ENCODE measurements at places on chromosomes 7 and 10. TPM values are rescaled to one million over a fixed set of nuclear protein-coding genes. Genes with fewer than 3 reads are reported as not detected.

GRCh38 chr10:60989400-60989876 is 45.5 kb upstream of the RHOBTB1 start:
- H3K4me1 ChIP-seq, result no peaks in the 10 kb centered on the region
- no peak overlapping the region for H3K4me3 ChIP-seq
- no peak for DNase-seq
- H3K27ac ChIP-seq, result no peak overlapping the region

DNA sequence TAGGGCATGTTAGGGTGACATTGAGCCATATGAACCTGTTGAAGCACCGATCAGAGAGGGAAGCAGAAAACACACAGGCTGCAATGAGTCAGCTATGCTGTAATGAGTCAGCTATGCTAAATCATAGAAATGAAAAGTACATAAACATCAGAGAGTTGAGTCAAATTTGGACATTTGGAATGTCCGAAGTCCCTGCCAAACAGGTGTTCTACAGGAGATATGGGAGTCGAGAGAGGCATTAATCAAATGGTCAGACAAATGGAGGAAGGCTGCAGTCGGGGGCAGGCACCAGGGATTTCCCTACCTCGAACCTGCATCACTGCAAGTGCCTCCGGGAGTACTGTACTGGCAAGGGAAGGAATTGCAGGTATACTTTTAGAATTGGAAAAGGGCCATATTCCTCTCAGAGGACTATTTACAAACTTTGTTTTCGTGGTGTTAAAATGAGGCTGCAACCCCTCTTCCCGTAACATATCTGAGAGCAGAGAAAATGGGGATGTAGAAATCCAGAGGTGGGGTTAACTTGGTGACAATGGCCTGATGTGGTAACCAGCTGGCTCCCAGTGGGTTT is 8.8 kb upstream of the ZC3HAV1 start:
- H3K36me3 ChIP-seq, result no peaks in the 10 kb centered on the region
- no peak overlapping the region for H3K27ac ChIP-seq
- peaks cover 6% of the 10 kb centered on the region for H3K4me1 ChIP-seq
- no peak for DNase-seq

- DNase-seq, result no peak
- H3K27me3 ChIP-seq, result no peaks in the 10 kb centered on the region
- H3K4me3 ChIP-seq, result no peak overlapping the region
Observed at GRCh38 chr10:72524489-72524888, 101.4 kb downstream of the MICU1 start.

PPP1R3C gene
- 49.6 TPM for total RNA-seq

GRCh38 chr10:113322843-113323242 is 230.0 kb upstream of the HABP2 start:
- DNase-seq, result no peak
- H3K27me3 ChIP-seq, result no peaks in the 10 kb centered on the region
- H3K4me1 ChIP-seq, result no peaks in the 10 kb centered on the region
- no peaks in the 10 kb centered on the region for H3K36me3 ChIP-seq
- H3K4me3 ChIP-seq, result no peak overlapping the region
